ENCODE measurements at places on chromosomes 12 and 14.

- DNase-seq = no peak
Observed at GRCh38 chr12:130354407-130354806, 16.7 kb downstream of the PIWIL1 start.

- DNase-seq = no peak
Observed at GRCh38 chr12:132909030-132909368, 21.6 kb upstream of the CHFR start.

DNA sequence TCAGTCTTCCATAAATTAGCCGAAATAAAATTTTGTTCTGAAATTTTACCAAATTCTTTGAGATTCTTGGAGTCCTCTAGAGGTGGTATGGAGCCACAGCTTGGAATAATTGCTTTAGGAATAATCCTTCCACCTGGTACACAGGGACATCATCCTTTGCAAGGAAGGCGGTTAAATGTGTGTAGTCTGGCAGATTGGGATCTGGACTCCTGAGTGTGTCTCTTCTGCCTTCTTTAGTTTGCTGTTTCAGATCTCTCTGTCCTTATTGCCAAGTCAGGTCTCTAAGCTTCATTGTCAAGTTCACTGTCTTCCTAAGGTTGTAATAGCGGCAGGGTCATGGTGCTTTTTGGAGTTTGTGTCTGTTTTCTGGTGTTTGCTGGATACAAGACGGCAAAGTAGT, 393.9 kb upstream of the RGS6 start:
- DNase-seq = no peak

DNA sequence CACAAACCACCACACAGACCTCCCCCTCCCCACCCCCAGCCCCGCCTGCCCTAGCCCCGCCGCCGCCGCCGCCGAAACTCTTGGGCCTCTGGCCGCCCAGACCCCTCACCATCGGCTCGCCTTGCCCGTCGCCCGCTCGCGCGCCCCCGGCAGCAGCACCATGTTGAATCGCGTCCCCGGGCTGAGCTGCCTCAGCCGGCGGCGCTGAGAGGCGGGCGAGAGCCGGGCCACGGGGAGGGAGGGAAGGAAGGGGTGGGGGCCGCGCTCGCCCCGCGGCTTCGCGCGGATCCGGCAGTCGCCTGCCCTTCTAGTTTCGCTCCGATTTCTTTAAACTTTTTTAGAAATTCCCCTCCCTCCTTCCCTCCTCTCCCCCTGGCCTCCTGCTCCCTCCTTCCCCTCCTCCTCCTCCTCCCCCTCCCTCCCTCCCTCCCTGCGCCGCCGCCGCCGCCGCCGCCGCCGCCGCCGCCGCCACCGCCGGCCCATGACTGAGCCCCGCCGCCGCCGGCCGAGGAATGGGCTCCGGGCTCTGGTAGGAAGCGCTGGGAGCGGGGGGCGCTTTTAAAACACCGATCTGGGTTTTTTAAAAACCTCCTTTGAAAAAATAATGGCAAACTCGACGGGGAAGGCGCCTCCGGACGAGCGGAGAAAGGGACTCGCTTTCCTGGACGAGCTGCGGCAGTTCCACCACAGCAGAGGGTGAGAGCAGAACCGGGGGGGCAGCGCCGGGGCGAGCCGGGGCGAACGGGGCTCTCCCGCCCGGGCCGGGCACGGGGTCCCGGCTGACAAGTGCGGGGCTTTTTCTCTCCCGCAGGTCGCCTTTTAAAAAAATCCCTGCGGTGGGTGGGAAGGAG, at the start of gene ARID2:
Gene ARID2, plus strand, starts transcription at position 474 of the 851 bp plus-strand sequence. Its CDS starts 131 bp downstream, at position 605.
- DNase-seq = peak; percentile 45

GRCh38 chr12:52929538-52929937, 19.4 kb upstream of the KRT18 start:
- DNase-seq = no peak

DNA sequence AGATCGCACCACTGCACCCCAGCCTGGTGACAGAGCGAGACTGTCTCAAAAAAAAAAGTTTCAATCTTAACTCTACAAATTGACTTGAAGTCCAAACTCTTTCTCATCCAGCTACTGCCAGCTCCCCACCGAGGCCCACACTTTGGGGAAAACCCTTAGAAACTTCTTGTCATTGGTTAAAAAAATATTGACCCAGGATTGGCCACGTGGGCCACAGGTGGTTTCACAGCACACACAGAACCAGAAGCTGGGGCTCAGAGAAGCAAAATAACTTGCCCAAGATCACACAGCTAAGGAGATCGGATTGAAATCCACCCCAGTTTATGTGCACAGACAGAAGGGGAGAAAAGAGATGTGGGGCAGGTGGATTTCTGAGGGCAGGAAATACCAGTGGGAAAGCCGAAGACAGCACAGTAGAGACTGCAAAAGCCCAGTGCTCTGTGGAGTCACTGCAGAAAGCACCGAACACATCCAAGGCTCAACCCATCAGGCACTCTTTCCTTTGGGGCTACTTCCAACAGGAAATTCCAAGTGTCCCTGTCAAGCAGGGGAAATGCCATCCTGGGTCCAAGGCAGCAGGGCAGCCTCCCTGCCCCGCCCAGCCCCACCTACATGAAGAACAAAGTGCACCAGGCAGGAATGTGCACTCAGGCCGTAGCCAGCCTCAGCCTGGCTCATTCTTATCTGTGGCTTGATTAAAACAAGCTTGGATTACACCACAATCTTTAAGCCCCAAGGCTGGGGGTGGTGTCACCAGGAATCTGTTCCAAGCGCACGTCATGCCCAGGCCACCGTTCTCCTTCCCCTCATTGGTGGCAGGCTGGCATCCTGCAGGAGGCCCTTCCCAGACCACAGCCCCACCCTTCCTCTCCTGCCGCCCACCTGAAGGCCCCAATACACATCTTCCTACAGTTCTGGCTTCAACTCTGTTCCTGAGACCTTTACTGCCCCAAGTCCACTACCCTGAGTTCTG, 72.5 kb downstream of the ITPK1 start:
- DNase-seq = peak; percentile 95

DNA sequence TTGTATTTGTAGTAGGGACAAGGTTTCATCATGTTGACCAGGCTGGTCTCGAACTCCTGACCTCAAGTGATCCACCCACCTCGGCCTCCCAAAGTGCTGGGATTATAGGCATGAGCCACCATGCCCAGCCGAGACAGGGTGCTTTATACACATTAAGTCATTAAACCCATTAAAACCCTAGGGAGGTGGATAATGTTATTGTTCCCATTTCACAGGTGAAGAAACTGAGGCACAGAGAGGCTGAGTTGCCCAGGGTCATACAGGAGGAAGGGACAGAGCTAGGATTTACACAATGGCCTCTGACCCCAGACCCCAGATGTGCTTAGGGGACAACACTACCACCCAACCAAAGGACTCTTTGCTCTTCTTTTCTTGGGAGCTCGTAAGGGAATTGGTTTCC, 51.0 kb upstream of the RIN3 start:
- no peak for DNase-seq

- DNase-seq = no peak
Observed at GRCh38 chr12:81212996-81213696, 135.3 kb downstream of the ACSS3 start.

DNA sequence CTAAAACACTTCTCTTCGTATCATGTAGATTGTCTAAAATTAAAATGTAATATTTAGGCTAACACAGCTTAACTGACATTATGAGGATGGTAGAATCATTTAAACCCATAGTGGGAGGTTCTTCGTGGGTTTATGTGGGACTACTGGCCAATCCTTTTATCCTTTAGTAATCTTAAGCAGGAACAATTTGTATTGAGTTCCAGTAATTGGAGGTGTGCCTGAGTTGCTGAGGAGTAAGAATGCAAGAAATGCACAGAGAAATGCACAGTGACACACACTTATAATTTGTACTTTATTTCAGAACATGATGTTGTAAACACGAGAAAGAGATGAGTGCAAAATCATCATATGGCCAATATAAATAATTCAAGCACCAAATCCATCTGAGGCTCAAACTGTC, 22.3 kb downstream of the OTOGL start:
- no peak for DNase-seq

DNA sequence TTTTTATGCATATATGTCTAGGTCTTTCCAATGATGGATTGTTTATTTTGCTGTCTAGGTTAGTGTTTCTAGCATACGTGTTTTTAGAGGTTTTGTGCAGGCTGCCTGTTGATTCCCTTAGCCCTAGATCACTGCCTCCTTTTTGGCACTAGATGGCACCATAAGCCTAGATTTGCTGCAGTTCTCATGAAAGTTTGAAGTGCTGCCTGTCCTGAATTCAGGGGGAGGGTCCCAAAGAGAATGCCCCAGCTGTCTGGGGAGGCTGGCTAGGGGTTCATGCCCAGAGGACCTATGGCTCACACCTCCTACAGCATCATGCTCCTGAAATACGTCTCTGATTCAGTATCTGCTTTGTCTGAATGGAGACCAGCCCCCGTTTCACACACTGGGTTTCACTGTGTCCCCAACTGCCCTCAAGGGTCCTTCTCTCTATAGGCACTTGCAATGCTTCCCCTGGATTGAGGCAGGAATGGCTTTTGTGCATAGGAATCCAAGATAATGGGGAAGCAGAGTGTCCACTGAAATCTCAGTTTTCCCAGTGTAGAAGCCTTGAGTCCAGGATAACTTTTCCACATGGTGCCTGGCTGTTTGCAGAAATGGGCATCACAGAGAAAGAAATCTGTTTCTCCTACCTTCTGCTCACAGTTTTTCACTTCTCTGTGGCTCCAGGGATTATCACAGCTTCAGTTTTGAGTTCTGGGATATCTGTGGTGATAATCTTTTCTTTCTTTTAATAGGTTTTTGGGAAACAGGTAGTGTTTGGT, 14.2 kb upstream of the TXNRD1 start:
- DNase-seq = peak; percentile 64

DNA sequence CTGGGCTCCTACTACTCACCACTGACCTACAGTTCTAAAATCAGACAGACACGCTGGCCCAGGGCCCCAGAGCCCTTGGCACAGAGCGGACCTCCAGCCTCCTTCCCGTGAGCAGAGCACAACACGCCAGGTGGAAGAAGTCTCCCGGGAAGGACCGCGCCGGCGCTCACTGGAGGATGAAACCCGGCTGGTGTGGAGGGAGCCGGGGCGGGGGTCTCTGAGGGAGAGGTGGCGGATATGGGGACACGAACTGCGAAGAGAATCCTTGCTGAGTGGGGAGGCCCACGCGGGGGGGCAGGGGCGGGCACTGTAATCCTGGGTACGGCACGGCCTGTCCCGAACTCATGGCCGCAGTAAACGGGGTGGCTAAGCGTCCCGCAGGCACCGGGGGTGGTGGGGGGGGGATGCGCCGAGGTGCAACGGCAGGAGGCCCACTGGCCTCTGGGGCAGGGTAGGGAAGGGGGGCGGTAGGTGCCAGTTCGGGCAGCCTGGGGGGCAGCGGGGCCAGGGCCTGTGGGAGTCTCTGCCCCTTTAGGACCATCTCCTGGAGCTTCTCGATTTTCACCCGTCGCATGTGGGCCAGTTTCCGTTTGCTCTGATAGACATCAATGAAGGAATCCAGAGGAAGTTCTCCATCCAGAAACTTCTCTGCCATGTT, 28.8 kb downstream of the VPS37B start:
- no peak for DNase-seq

GRCh38 chr12:102021540-102022246, 40.1 kb downstream of the WASHC3 start:
- no peak for DNase-seq

GRCh38 chr12:122102331-122102730, 23.8 kb downstream of the MLXIP start:
- DNase-seq = no peak

DNA sequence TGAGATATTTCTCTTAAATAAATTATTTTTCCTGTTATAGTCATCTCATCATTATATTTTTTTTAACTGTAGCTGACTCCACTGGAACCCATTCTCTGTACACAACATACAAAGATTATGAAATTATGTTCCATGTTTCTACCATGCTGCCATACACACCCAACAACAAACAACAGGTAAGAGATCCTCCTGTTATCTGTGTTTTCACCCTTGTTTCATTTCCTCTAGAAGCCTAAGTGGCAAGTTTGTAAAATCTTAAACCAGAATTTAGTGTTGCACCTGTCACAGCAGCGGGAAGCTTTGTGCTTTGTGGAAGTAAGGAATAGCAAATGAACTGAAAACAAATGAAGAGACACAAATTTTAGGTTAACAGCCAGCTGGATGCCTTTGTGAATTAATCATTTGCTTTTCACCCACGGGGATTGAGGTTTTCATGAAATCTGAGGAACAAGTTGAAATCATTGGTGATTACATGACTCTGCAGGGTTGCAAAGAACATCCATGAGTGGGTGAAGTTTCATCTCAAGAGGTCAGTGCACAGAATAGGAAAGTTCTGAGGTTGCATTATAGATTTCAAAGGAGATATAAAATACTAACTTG, 273.9 kb upstream of the RGS6 start:
- DNase-seq = no peak

- DNase-seq = no peak
Observed at GRCh38 chr14:56199982-56200577, 81.9 kb downstream of the PELI2 start.

DNA sequence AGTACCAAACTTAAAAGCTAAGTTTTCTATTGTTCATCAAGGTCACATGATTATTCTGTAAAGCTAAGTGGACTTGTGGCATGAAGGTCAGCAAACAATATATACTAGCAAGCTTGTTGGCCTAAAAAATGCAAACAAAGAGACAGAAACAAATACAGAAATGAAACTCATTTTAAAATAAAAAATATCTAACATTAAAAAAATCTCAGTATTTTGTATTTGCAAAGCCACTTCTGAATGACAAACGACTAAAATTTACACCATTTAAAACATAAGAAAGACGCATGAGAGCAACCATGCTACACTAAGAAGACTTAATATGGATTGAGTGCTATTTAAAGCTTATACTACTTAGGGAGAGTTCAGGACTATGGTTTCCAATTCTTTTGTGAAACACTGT, 72.8 kb upstream of the BBS10 start:
- no peak for DNase-seq

DNA sequence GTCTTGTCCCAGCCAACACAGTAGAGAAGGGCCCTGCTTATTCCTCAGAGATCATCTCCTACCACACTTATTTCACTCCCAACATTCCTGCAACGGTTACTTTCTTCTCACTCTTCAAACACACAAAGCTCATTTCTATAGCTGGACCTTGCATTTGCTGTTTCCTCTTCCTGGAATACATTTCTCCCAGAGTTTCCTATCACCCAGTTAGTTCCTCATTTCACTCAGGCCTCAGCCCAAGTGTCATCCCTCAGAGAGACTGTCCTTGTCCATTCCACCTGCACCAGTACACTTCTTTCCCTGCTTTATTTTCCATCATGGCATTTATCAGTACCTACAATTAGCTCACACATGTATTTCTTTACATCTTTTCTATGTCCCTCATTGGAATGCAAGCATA, 14.7 kb upstream of the STK38L start:
- no peak for DNase-seq

GRCh38 chr12:46657453-46658411, 168.1 kb downstream of the SLC38A4 start:
- no peak for DNase-seq

- no peak for DNase-seq
Observed at GRCh38 chr12:130829391-130830245, 9.4 kb downstream of the STX2 start.

- no peak for DNase-seq
Observed at GRCh38 chr12:24360057-24360456, 410.6 kb upstream of the SOX5 start.
